ENCODE measurements at places on chromosomes 12 and 14.

GRCh38 chr14:104384776-104385071 is 194.8 kb upstream of the C14orf180 start:
- no peak for DNase-seq

DNA sequence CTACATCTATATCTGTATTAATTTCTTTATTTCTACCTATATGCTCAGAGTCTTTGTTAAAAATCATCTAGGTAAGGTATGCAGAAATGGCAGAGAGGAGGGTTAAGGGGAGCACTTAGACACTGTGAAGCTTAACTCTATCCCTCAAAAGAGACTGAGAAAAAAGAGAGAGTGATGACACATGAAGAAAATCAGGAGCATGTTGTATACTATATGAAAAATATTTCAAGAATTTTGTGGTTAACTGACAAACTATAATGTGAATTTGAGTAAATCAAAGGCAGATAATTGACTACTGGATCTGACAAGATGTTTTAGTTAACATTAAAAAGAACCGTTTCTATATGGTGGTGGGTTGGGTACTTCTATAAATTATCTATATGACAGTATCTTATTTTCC is 1814.2 kb upstream of the SEL1L start:
- DNase-seq = peak; percentile 47

DNA sequence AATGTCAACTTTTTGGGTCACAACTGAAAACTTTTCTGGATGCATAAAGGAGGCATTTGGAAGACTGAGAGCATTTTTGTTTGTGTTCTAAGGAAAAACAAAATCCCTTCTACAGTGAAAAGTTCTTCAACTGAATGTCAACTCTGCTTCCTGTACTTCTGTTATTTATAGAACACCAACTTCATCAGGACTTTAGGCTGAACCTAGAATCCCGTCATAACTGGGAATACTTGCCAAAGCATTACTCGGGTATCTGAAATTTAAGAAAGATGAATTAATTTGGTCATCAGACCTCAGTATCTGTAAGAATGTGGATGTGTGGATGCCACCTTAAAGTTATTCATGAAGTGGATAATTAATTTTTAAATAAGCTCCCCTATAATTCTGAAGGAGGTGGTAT is 73.2 kb downstream of the FERMT2 start:
- DNase-seq = peak; percentile 60

DNA sequence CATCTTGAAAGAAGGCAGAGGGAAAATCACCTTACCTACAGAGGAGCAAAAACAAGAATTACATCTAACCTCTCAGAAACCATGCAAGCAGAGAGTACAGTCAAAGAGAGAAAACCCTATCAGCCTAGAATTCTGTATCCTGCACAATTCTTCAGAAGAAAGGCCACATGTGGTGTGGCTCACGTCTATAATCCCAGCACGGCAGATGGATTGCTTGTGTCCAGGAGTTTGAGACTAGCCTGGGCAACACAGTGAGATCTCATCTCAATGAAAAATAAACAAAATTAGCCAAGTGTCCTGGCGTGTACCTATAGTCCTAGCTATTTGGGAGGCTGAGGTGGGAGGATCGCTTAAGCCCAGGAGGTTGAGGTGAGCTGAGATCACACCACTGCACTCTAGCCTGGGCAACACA is 48.2 kb downstream of the ATF7 start:
- no peak for DNase-seq

DNA sequence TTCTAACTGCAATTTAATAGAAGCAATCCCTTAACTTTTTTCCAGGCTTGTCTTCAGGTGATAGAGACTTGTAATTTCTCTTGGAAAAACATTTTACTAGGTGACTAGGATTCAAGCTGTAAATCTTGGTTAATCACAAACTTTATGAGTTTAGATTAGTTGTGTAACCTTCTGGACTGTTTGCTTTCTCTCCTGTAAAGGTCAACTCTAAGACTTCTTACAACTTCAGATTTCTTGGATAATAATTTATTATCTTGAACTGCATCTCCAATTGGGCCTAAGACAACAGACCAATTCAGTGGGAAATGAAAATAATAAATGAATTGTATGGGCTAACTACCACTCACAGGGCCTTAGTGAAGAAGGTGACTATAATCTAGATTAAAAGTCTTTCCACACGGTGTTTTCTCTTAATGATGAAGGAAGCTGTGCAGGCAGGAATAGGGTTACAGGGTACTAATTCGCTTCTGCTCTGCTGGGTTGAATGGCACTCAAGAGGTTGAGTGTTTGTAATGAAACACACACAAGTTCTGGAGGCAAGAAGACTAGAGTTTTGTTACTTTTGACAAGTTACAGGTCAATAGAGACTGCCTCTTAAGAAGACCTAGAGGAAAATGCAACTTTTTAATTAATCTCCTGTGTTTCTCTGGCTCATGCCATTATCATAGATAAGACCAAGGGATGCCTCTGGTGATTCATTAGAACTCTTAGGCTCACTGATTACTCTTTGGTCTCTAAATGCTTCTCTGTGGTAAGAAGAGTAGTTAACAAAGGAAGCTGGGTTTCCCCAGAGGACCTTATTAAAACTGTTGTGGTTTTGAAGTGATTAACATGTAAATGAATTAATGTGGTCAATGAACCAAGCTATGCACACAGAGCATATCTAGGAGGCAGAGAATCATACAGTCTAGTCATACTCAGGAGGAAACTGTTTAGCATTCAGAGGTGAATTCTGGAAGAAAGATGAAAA is 30.0 kb upstream of the OR4E1 start:
- DNase-seq = no peak

GRCh38 chr12:6157482-6157881 is 33.0 kb upstream of the VWF start:
- DNase-seq = no peak

DNA sequence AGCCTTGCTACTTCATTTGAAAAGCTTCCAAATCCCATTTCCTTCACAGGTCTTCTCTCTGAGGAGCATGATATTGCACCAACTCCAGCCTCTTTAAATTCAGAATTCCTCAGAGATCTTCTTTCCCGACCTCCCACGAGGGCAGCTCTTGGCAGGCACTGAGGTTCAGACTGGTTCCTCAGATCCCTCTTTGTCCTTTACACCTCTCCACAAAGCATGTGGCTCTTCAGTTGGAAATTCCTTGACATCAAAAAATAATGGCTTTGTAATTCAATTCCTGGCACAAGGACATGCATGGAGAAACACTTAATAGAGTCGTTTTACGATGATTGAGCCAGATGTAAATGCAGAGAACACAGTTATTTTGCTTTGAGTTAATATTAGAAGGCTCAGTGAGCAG is 63.2 kb upstream of the TMX1 start:
- DNase-seq = no peak

GRCh38 chr14:38366374-38366773 is 110.5 kb upstream of the CLEC14A start:
- DNase-seq = no peak

- no peak for DNase-seq
Observed at GRCh38 chr12:5493018-5493417, 61.1 kb downstream of the NTF3 start.

- DNase-seq = no peak
Observed at GRCh38 chr14:26597589-26598080, at the start of gene NOVA1. Gene NOVA1, minus strand, starts transcription at chr14:26598033. Its CDS starts 597 bp downstream, at chr14:26597436.

GRCh38 chr14:26808407-26808806 is 210.6 kb upstream of the NOVA1 start:
- peak; percentile 39 for DNase-seq

- peak; percentile 2 for DNase-seq
Observed at GRCh38 chr14:45028107-45028626, 55.7 kb upstream of the PRPF39 start.

DNA sequence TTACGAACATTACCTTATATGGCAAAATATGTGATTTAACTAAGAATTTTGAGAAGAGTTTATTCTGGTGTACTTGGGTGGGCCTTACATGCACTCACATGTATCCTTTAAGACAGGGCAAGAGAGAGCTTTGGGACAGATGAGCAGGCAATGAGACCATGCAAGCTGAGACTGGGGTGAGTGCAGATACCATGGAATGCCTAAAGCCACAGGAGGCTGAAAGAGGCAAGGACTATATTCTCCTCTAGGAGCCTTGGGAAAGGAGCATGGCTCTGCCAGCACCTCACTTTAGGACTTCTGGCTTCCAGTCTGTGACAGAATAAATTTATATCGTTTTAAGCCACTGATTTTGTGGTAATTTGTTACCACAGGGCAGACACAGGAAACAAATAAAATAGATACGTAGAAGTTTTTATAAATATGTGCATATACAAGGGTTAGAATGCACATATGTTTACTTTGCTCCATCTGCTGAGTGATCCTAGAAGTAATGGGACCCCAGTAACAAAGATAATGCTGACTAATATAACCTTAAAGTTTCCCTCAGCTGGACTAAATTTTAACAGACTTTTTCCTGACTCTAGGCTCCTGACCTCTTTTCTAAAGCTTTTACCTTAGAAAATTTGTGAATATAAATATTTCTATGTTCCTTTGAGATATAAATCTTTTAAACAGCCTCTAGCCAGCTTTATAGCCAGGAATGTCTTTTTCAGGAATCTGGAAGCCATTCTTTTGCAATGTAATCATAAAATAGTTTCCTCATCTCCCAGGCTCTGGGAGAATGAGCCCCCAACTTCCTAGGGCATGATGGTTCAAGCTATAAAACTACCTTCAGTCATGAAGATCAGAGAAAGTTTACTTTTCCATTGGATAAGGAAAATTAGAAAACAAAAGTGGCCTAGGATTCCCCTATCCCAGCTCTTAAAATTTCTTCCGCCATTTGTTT is 216.8 kb downstream of the PPFIA2 start:
- peak; percentile 21 for DNase-seq

DNA sequence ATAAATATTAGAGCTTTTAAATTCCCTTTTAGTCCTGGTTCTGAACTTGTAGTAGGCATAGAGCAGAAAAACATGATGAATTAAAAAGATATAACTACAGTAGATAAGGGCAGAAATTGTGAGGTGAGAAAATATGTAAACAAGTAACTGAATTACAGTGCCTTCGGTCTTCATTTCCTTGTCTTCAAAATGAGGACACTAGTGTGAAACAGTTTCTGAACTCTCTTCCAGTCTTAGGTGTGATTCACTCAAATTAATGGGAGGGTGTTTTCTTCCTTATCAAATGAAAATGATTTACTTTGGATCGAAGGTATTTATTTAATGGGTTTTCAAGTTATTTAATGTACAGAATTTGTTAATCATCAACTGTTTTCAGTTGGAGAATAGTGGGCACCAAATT is 1.5 kb downstream of the FGD4 start:
- DNase-seq = no peak

DNA sequence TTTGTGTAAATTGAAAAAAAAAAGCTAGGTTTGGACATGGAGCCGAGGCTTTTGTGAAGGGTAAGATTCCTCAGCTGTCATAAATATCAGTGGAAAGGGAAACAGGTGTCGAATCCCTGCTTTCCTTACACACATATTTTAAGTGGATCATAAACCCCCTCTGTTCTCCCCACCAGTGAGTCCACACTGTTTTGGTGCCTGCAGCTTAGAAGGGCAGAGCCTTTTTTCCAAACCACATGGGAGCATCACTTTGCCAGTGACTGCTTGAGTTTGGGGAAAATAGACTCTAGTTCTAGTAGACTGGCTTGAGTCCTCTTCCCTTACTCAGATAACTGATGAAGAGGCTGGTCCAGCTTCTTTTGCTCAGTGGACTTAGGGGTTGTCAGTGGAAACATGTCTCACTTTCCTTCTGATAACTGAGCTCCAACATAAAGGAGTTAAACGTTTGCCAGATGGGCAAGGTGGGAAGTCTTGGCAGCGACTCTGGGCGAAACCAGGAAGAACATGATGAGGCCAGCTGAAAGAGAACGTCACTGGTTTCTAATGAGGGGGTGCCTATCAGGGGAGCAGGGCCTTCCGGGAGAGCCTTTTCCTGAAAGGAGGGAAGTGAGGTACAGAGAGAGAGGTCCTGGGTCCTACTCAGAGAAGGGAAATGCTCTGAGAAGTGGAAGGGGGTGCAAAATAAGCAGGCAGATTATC is 168.1 kb upstream of the PARP11 start:
- no peak for DNase-seq

DNA sequence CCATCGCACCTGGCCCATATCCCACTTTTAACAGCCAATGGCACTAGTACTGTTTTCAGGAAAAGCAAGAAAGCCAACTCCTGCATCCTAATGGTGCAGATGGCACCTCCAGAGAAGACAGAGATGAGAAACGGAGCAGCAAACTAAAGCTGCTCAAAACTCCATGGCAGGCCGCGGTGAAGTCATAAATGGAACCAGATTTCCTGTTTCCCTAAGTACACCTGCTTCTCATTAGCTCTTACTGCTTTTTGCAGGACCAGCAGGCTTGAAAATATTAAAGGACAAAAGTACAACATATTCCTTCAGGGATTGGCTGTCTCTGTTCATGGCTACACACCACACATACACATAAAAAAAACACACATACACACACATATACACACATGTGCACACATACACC is 36.7 kb upstream of the LGALS3 start:
- peak; percentile 73 for DNase-seq

DNA sequence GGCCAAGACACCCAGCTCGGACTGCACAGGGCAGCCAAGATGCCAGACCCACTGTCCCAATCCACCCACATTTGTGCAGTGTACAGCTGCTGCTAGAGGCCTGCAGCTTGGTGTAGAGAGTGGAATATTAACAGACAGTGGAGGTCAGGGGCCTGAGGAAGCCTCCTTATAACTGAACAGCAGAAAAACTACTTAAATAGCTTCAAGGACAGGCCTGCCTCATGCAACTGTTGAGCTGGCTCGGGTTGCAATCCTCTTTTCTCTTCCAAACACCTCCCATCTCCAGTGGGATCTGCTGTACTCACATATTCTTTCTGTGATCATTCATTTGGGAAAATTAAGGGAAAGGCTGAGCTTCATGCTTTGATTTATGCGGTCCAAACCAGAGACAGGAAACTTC is 1043.2 kb upstream of the TMEM132C start:
- no peak for DNase-seq

GRCh38 chr12:9001233-9001632 is 11.9 kb downstream of the KLRG1 start:
- DNase-seq = no peak

DNA sequence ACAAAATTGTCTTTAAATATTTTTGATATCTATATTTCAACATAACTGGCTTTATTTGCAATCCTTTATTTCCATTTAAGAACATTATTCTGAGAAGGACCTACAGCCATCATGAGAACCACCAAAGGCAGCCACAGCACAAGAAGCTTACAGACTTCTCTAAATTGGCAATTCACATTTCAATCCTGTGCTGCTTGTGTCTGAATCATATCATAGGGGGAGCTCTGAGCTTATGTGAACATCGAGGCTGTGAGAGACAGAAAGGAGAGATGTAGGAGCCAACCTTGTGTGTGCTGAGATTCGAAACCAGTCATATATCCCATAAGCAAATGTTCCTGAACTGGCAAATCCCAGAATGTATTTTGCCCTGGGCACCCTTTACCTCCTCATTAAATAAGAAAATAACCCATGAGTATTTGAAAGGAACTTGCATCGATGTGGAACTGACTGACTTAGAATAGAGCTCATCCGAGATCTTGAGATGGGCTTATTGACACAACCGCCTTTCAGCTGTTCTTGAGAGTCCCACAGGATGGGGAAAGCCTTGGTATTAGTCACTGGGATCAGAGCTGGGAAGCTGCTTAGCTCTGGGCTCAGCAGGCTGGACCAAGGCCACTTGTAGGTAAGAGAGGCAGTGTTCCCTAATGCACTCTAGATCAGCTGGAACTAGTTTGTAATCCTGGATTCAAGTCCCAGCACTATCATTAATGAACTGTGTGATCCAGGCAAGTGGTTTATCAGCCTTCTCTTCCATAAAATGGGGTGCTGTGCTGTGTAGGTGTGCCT is 329.8 kb downstream of the CACNA1C start:
- DNase-seq = peak; percentile 40

- peak; percentile 74 for DNase-seq
Observed at GRCh38 chr14:36773136-36773540, 111.5 kb downstream of the PAX9 start.
